MCF 10A (cell line): ENCODE measurements at places on chromosomes 2 and 18.

DNA sequence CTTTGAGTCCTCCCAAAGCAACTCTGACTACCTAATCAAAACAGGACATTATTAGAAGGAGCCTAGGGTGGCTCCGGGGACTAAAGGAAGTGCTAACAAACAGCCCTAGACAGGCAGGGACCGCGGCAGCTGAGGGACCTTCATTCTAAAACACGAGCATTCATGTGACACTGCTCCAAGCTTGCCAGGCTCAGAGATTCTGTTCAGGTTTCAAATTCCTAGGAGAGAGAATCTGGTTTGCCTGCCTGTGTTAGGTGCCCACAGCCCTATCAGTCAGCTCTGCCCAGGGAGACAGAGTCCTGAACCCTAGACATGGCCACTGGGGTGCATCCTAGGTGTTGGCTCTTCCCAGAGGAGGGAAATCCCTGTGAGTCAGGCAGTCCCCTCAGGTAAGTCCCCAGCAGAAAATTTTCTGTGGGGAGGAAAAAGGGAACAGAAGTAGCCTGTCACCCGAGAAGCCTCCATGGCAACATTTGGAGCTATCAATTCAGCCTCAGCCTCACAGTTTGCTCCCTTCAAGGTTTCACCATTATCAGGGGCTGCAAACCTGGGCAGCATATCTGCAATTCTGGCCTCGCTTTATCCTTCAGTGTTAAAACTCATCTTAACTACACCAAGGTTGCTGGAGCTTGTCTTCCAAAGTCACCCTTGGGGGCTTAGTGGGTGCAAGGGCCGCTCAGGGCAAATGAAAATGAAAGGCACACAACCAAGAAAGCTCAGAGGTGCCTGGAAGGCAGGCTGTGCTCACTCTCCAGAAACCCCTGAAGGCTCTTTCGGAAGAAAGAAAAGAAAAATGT is 28.6 kb downstream of the PCBP1 start:
- DNase-seq = no peak

- DNase-seq = no peak
Measured at GRCh38 chr2:126883666-126884040, 15.0 kb upstream of the TEX51 start.

GRCh38 chr2:126748188-126748760 is 92.3 kb downstream of the GYPC start:
- DNase-seq = no peak

GRCh38 chr2:4959219-4959618 is 733.0 kb upstream of the SOX11 start:
- DNase-seq = no peak

DNA sequence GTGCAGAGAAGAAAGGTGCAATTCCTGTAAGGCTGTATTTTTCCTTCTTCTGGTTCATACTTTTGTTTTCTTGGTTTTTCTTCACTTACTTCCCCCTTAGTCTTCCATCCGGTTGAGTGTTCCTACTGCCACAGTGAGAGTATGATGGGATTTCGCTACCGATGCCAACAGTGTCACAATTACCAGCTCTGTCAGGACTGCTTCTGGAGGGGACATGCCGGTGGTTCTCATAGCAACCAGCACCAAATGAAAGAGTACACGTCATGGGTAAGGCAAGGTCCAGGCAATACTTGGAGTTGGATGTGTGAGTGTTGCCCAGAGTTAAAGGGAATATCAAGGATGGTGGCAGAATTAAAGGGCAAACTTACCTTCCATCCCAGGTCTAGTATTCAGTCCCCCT is 108.0 kb downstream of the DTNA start:
- no peak for DNase-seq

DNA sequence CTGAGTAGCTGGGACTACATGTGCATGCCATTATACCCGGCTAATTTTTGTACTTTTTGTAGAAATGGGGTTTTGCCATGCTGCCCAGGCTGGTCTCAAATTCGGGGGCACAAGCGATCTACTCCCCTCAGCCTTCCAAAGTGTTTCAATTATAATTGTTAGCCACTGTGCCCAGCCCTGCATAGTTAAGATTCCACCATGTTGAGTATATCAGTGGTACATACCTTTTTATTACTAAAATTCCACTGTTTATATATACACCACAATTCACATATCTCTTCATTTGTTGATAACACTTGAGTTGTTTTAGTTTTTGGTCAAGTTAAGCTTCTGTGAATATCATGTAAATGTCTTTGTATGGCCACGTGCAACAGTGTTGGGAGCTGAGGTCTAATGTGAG is 12.8 kb upstream of the FMNL2 start:
- DNase-seq = no peak

DNA sequence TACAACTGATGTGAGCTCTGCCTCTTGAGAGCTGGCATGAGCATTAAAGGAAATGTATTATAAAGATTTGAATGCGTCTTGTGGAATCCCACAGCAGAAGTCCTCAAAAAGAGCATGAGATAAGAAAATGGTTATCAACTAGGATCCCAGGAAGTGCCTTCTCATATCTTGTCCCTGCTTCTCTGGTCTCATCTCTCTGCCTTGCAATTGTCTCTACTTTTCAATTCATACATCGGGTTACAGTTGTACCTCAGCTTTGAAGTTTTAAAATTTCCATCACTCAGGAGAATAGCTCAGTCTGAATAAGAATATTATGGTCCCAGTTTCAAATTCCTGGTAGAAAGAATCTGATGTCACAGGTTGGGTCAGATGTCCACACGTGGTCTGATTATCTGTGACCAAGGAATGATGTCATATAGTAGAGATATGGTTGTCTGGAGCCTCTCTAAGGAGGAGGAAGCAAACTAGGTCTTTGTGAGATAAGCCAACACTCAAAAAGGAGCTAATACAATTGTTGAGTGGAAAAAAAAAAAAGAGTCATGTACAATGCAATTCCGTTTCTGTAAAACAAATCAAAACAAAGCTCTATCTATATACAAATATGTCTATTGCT is 21.7 kb upstream of the CCDC88A start:
- no peak for DNase-seq

DNA sequence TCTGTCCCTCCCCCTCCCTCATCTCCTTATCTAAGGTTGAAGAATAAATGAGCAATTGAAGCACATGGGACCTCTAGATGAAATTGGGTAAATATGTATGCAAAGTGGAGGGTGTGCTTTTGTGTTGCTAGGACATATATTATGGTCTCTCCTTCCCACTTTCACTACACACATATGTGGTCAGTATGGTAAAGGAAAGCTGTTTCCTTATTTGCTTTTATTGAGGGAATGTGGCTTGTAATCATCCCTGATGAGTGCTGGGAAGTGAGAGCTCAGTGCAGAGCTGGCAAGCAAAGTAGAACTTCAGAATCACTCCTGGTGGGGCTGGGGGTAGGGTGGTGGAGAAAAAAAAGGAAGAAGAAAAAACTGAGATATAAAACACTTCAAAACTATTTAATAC is 189.9 kb upstream of the ATP5MC3 start:
- DNase-seq = no peak

- no peak for DNase-seq
Measured at GRCh38 chr2:215120401-215120800, 18.0 kb downstream of the ABCA12 start.

DNA sequence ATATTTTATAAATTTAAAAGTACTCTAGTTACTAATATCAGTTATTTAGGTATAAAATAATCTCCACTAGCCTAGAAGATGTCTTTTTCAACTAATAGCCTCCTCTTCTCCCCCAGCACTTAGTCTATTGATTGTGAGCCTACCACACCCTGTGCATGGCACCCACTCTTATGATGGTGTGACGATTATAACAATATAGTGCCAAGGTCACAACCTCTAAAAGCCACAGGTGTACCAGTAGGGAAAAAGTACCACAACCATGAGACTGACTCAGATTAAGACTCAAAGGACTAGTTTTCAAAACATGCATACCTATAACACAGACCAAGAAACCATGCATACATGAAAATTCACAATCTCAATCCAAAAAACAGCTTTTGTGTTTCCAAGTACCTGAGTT is 27.6 kb downstream of the THADA start:
- DNase-seq = no peak

GRCh38 chr18:47100212-47100831 is 50.0 kb downstream of the HDHD2 start:
- peak; percentile 65 for DNase-seq

- peak; percentile 24 for DNase-seq
Measured at GRCh38 chr2:179297927-179298326, 33.3 kb upstream of the SESTD1 start.

GRCh38 chr2:101971836-101972235 is 19.9 kb upstream of the IL1R2 start:
- no peak for DNase-seq

- no peak for DNase-seq
Measured at GRCh38 chr2:239647052-239647819, 246.4 kb upstream of the HDAC4 start.

DNA sequence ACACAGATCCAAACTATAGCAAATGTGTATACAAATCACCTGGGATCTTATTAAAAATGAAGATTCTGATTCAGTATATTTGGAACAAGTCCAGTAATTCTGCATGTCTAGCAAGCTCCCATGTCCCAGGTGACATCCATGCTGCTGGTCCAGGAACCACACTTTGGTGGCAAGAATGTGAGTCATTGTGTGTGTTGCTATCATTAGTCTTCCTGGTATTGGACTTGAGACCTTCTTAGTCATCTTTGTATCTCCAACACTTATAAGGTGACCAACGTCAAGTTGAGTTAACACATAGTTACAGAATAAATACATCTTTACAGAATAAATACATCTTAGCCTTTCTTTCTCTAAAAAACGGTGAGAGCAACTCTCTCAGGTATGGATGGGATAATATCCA is 107.9 kb upstream of the NDUFV2 start:
- no peak for DNase-seq

GRCh38 chr18:63480476-63480875 is 3.7 kb downstream of the SERPINB5 start:
- peak; percentile 40 for DNase-seq

- DNase-seq = no peak
Measured at GRCh38 chr2:111101592-111101991, 19.1 kb upstream of the BCL2L11 start.

DNA sequence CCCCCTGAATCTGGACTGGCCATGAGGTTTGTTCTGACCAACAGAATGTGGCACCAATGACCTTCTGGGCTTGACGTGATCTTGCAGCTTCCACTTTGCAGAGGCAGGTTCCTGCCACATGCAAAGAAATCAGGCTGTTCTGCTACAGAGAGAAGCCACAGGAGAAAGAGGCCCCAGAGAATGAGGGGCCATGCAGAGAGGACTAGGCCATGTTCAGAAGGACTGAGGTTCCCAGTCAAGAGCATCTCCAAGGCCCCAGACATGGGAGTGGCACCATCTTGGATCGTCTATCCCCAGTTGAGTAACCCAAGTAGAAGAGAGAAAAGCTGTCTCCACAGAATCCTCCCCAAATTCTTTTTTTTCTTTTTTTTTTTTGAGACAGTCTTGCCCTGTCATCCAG is 131.1 kb downstream of the ZBTB7C start:
- DNase-seq = no peak

- peak; percentile 22 for DNase-seq
Measured at GRCh38 chr18:9663377-9663776, 44.7 kb upstream of the RAB31 start.
